ENCODE measurements at places on chromosomes 12 and 14. TPM values are rescaled to one million over a fixed set of nuclear protein-coding genes. Genes with fewer than 3 reads are reported as not detected.

Gene PLEK2
- 2.3 TPM for total RNA-seq

Gene MIP
- total RNA-seq = not detected

Gene KLRF2
- total RNA-seq = not detected

Gene LRRC43
- not detected for total RNA-seq

Gene TSHR
- total RNA-seq = not detected

Gene ADGRD1
- 0.03 TPM for total RNA-seq

Gene IFI27
- 8.4 TPM for total RNA-seq

Gene PTPN21
- 3.8 TPM for total RNA-seq

Gene DIO3
- total RNA-seq = not detected

Gene SAMD15
- total RNA-seq = 2.6 TPM

Gene SDR9C7
- not detected for total RNA-seq

Gene PSMA3
- 159 TPM for total RNA-seq

Gene OR6C68
- not detected for total RNA-seq

Gene SSPN
- total RNA-seq = not detected

Gene PIWIL1
- not detected for total RNA-seq

Gene VAMP1
- 5.5 TPM for total RNA-seq

Gene ASIC1
- total RNA-seq = 9.5 TPM

Gene AQP5
- total RNA-seq = not detected

Gene DRAM1
- total RNA-seq = 11.0 TPM

Gene NGB
- total RNA-seq = not detected

Gene PAPLN
- total RNA-seq = 1.9 TPM

Gene NELL2
- total RNA-seq = 0.20 TPM

Gene C14orf132
- 5.0 TPM for total RNA-seq

Gene STAC3
- total RNA-seq = 0.27 TPM

Gene MAP3K9
- 4.5 TPM for total RNA-seq

Gene GPR137C
- total RNA-seq = 0.20 TPM

Gene RAB3IP
- 20.0 TPM for total RNA-seq

Gene RNU4-1
- not detected for total RNA-seq

Gene ZBTB42
- 5.5 TPM for total RNA-seq

Gene THAP2
- total RNA-seq = 3.9 TPM

Gene ACTR10
- total RNA-seq = 61.3 TPM

Gene DYRK2
- 22.5 TPM for total RNA-seq

Gene LMO3
- not detected for total RNA-seq

Gene ANKRD33
- not detected for total RNA-seq

Gene GSG1
- total RNA-seq = not detected

Gene ARHGEF25
- total RNA-seq = 5.7 TPM

Gene HOXC6
- total RNA-seq = 2.0 TPM

Measured in HT1080 (cell line).